ENCODE measurements at places on chromosomes 6 and 20. TPM values are rescaled to one million over a fixed set of nuclear protein-coding genes. Genes with fewer than 3 reads are reported as not detected.

Gene TCP11
- 0.30 TPM for polyA plus RNA-seq

- no peak for DNase-seq
- peaks cover 55% of the 10 kb centered on the region for H3K27me3 ChIP-seq
- no peaks in the 10 kb centered on the region for H3K4me1 ChIP-seq
- H3K36me3 ChIP-seq = no peaks in the 10 kb centered on the region
- no peak overlapping the region for H3K4me3 ChIP-seq
- H3K27ac ChIP-seq = no peak overlapping the region
Observed at GRCh38 chr20:45303586-45304463, 2.8 kb upstream of the RBPJL start.

- no peak overlapping the region for H3K27ac ChIP-seq
- H3K27me3 ChIP-seq = peaks cover 96% of the 10 kb centered on the region
- no peak overlapping the region for H3K4me3 ChIP-seq
- H3K4me1 ChIP-seq = peaks cover 9% of the 10 kb centered on the region
Observed at GRCh38 chr6:30450909-30451841, 38.1 kb upstream of the HLA-E start.

DNA sequence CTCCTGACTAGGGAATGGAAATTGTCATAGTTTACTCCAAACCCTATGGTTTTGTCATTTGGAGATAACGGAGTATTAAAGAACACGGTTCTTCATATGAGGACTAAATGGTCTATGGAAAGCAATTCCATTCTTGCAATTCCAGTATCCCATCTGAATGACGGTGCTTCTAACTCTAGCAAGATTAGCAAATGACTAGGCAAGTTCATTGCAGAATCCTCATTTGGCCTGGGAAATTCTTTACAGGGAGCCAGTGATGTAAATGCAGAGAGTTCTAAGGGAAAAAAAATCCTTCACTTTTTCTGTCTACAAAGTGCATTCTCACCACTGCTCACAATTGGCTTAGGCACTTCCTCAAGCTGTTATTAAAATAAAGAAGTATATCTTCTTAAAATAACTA is 111.5 kb downstream of the MOXD1 start:
- H3K36me3 ChIP-seq = no peaks in the 10 kb centered on the region
- no peaks in the 10 kb centered on the region for H3K4me1 ChIP-seq
- no peak overlapping the region for H3K27ac ChIP-seq
- H3K4me3 ChIP-seq = no peak overlapping the region
- no peaks in the 10 kb centered on the region for H3K27me3 ChIP-seq

Gene ASIP
- polyA plus RNA-seq = 1.8 TPM

DNA sequence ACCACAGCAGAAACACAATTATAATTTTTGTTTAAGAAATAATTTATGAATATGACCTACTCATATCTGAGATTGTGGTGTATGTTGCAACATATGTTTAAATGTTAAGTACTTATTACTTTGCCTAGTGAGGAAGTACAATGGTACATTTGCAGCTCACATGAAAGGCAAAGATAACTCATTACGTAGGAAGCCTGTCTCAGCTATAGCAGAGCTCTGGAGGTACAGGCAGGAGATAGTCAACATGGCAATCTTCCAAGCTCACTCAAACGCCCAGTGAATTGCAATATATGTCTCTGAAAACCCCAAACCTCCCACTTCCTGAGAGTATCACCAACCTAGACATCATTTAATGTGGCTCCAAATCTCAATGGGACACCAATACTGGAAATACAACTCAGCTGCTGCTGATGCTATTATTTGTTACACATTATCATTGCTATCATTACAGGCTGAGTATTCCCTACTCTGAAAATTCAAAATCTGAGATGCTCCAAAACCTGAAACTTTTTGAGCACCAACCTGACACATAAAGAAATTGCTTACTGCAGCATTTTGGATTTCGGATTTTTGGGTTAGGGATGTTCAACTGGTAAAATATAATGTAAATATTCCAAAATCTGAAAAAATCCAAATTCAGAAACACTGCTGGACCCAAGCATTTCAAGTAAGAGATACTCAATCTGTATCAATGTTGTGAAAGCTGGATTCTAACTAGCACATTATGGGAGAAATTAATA is 25.1 kb upstream of the GSTA4 start:
- no peaks in the 10 kb centered on the region for H3K27me3 ChIP-seq
- peaks cover 16% of the 10 kb centered on the region for H3K36me3 ChIP-seq
- no peak for DNase-seq
- H3K27ac ChIP-seq = no peak overlapping the region

DNA sequence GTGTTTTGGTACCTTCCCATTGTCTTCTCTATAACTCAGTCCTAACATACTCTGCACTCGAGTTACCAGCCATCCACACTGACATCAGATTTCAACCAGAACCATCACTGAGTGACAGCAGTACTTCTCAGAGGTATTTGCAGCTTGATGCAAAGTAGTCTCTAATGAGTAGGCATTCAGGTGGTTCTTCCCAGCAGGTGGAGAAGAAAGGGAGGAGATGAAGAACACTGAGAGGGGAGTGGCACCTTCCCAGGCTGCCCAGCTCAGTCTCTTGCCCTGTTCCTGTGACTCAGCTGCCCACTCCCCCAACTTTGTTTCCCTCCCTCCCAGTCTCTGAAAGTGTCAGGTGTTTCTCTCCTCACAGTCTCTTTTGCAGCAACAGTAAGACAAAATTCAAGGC is 38.7 kb upstream of the SMIM28 start:
- H3K4me1 ChIP-seq = no peaks in the 10 kb centered on the region
- DNase-seq = no peak
- no peak overlapping the region for H3K4me3 ChIP-seq
- no peaks in the 10 kb centered on the region for H3K27me3 ChIP-seq

Gene GZF1
- polyA plus RNA-seq = 8.5 TPM

GRCh38 chr20:44051661-44052000 is 135.4 kb downstream of the JPH2 start:
- no peak overlapping the region for H3K4me3 ChIP-seq
- H3K27ac ChIP-seq = no peak overlapping the region
- H3K36me3 ChIP-seq = peaks cover 24% of the 10 kb centered on the region
- no peaks in the 10 kb centered on the region for H3K4me1 ChIP-seq

- no peak overlapping the region for H3K4me3 ChIP-seq
- H3K36me3 ChIP-seq = no peaks in the 10 kb centered on the region
- no peaks in the 10 kb centered on the region for H3K4me1 ChIP-seq
- DNase-seq = no peak
- H3K27me3 ChIP-seq = no peaks in the 10 kb centered on the region
- no peak overlapping the region for H3K27ac ChIP-seq
Observed at GRCh38 chr20:59375541-59375940, 75.1 kb downstream of the EDN3 start.

DNA sequence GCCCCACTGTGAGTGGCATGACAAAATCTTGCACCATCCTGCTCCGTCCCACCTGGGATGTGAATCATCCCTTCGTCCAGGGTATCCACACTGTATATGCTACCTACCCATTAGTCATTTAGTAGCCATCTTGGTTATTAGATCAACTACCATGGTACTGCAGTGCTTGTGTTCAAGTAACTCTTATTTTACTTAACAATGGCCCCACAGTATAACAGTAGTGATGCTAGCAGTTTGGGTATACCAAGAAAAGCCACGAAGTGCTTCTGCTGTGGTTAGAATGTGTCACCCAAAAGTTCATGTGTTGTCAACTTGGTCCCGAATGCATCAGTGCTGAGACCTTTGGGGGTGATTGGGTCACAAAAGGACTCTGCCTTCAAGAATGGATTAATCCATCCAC is 11.7 kb downstream of the OSER1 start:
- H3K4me1 ChIP-seq = no peaks in the 10 kb centered on the region
- H3K27ac ChIP-seq = no peak overlapping the region
- H3K4me3 ChIP-seq = no peak overlapping the region
- no peak for DNase-seq

Gene RGS17
- polyA plus RNA-seq = 1.6 TPM

Gene SLC17A9
- 10.0 TPM for polyA plus RNA-seq

DNA sequence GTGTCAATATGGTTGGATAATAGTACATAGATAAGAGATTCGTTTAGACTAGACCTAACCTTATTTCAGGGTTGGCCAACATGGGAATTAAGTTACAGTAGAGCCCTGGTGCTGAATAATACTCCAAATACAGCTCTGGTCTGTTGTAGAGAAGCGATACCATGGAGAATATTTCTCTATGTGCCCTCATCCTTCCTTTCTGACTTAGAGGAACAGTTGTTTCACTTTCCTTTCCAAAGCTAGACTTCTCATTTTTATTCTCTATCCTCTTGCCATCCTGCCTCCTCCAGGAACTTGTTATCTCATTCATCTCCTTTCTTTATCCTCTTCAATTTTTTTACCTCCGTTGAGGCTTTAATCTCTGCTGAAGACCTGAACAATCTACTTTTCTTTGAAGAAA is 68.9 kb downstream of the EDN1 start:
- H3K27ac ChIP-seq = no peak overlapping the region
- H3K4me3 ChIP-seq = no peak overlapping the region
- no peaks in the 10 kb centered on the region for H3K27me3 ChIP-seq
- no peaks in the 10 kb centered on the region for H3K36me3 ChIP-seq

DNA sequence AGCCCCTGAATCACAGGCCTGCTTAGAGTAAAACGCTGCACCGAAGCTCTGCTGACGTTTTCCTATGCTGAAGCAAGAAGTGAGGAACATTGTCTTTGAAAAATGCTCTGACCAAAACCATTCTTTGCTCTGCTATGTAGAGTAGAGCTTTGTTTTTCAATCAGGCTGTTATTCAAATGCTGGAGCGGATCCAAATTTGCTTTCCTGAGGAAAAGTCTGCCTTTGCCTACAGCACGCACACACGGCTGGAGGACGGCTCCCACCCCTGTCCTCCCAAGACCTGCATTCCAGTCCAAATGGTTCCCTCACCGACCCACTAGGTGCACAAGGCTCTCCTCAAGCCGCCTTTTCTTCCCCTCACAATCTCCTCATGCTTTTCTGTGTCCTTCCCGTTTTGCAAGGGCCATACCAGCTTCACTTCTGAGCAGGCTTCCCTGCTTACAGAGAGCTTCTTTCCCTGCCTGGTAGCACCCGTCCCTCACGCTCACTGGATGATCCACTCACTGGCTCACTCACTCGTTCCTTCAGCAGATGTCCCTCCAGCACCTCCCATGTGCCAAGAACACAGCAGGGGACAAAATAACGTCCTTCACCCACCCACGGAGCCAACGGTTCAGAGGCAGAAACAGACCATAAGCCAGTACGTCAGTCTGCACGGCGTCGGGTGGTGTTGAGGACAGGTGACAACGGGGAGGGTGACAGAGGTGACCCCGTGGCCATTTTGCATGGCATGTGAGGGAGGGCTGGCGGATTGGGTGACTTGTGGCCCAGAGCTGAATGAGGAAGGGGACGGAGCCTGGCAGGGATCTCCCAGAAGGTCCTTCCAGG is 137.9 kb upstream of the NEDD9 start:
- no peak overlapping the region for H3K4me3 ChIP-seq
- peaks cover 5% of the 10 kb centered on the region for H3K4me1 ChIP-seq

- DNase-seq = no peak
- no peaks in the 10 kb centered on the region for H3K36me3 ChIP-seq
- no peaks in the 10 kb centered on the region for H3K4me1 ChIP-seq
Observed at GRCh38 chr20:16270989-16271388, 302.3 kb downstream of the KIF16B start.

DNA sequence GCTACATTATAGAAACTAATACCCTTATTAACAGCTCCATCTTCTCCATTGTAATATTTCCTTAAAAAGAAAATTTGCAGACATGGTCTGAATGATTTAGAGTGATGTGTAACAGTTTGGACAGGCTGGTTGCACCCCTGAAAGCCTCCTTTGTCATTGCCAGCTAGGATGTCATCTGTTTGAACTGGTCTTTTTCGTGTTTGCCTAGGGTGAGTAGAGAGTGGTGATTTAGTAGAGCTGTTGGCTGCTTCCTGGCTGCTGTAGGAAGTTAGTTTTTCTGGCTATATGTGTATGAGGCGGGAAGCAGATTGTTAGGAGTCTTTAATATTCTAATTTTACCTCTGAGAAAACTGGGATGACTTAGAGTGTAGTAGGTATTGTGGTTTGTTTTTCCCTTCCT is 101.1 kb downstream of the ZFAND3 start:
- DNase-seq = no peak
- H3K4me1 ChIP-seq = no peaks in the 10 kb centered on the region
- H3K4me3 ChIP-seq = no peak overlapping the region
- peaks cover 3% of the 10 kb centered on the region for H3K36me3 ChIP-seq
- no peaks in the 10 kb centered on the region for H3K27me3 ChIP-seq

DNA sequence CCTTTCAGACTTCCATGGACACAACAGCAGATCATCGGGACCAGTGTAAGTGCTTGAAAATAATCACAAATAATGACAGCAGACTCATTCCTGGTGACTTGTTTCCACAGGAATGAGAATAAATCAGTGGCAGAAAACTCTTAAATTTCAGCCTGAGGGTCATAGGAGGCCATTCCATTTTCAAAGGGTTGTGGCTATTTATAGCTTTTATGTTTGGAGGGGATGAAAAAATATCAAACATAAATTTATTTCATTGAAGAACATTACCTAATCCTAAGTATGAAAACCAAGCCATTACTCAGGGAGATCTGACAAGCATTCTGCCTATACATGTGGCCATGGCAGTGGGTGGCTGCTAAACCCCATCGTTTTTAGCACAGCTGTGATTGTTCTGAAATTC is 173.6 kb upstream of the CNR1 start:
- no peaks in the 10 kb centered on the region for H3K36me3 ChIP-seq
- H3K4me3 ChIP-seq = no peak overlapping the region
- no peak overlapping the region for H3K27ac ChIP-seq
- no peaks in the 10 kb centered on the region for H3K27me3 ChIP-seq
- no peaks in the 10 kb centered on the region for H3K4me1 ChIP-seq

Gene LY6G6D
- polyA plus RNA-seq = not detected

DNA sequence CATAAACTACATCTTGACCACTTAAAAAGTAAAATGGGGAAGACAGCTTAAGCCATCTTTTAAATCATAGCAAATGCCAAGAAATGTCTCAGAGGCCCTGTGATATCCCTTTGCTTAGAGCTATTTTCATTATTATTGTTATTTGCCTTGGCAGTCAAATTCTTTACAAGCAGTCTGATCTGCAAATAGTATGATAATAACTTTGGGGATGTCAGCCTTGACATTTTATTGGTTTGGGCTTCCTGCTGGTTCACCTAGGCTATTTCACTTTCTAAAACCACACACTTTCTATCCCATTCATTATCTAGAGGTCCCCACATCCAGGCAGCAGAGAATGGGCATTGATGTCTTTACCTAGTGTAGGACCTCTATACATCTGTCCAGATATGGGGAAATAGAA is 125.1 kb downstream of the PDE7B start:
- DNase-seq = no peak
- H3K27me3 ChIP-seq = no peaks in the 10 kb centered on the region
- H3K4me1 ChIP-seq = no peaks in the 10 kb centered on the region
- H3K27ac ChIP-seq = no peak overlapping the region
- H3K36me3 ChIP-seq = no peaks in the 10 kb centered on the region
- H3K4me3 ChIP-seq = no peak overlapping the region

DNA sequence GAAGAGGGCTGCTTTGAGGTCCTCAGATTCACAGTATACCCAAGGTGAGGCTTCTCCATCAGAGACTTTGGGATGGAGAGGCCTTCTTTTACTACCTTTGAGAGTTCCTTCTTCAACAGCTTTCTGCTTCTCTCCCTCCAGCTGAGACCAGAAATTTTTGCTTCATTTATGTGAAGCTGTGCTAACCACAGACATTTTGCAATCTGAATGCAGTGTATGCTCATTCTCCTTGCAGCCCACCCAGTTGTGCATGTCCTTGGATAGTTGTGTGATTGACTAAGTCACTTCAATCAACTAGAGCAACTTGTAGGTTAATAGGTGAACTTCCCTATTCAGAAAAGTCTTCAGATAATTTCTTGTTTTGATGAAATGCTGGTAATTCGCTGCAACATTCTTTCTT is 20.1 kb downstream of the DCBLD1 start:
- no peaks in the 10 kb centered on the region for H3K36me3 ChIP-seq
- no peak for DNase-seq
- H3K27ac ChIP-seq = no peak overlapping the region
- no peaks in the 10 kb centered on the region for H3K27me3 ChIP-seq
- H3K4me3 ChIP-seq = no peak overlapping the region
- H3K4me1 ChIP-seq = no peaks in the 10 kb centered on the region

All from thymus (tissue), 14 donors.